NCI-H1436 (cell line): ENCODE measurements at places on chromosomes 12 and 14.

GRCh38 chr14:21382095-21382494 is 1.7 kb downstream of the SUPT16H start:
- DNase-seq: no peak

- no peak for DNase-seq
Measured at GRCh38 chr14:68253160-68253780, 433.7 kb downstream of the RAD51B start.

- DNase-seq: peak; percentile 23
Measured at GRCh38 chr14:59213368-59214315, 25.2 kb downstream of the DAAM1 start.

- DNase-seq: peak; percentile 10
Measured at GRCh38 chr14:46250113-46250703, 401.4 kb downstream of the RPL10L start.

DNA sequence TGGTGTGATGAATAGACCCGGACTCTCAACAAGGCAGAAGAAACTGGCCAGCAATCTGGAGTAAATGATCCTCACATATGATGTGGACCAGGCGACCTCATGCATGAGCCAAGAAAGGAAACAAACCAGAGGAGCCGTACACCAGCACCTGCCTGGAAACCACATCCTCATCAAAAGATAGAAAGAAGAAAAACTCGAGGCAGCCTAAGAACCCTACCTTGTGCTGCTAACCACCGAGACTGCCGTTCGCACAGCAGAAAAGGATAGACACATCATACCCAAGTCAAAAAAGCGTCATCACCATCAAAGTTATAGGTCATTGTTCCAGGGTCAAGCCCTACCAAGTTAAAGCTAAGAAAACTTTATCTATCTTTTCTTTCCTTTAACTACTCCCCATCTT is 66.7 kb downstream of the RESF1 start:
- DNase-seq: no peak

DNA sequence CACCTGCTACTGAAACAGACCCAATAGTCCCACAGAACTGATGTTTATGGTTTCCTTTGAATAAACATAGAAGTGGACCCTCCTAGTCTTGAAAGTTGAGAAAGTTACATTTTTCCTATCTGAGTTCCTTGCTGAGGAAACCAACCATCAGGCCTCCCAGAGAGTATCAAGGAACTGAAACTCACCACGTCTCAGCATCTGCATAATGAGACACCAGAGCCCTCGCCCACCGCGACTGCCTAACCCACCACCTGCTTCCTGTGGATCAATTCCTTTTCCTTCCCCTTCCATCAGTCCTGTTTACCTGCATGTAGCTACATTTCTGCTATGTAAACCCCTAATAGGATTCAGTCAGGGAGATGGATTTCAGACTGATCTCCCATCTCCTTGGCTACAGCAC is 443.2 kb upstream of the TMEM132C start:
- no peak for DNase-seq

- DNase-seq: no peak
Measured at GRCh38 chr12:23099104-23099503, 474.1 kb downstream of the ETNK1 start.

GRCh38 chr12:6742834-6743233 is 10.1 kb downstream of the MLF2 start:
- no peak for DNase-seq

GRCh38 chr12:127657036-127657435 is 609.9 kb upstream of the TMEM132C start:
- DNase-seq: no peak

DNA sequence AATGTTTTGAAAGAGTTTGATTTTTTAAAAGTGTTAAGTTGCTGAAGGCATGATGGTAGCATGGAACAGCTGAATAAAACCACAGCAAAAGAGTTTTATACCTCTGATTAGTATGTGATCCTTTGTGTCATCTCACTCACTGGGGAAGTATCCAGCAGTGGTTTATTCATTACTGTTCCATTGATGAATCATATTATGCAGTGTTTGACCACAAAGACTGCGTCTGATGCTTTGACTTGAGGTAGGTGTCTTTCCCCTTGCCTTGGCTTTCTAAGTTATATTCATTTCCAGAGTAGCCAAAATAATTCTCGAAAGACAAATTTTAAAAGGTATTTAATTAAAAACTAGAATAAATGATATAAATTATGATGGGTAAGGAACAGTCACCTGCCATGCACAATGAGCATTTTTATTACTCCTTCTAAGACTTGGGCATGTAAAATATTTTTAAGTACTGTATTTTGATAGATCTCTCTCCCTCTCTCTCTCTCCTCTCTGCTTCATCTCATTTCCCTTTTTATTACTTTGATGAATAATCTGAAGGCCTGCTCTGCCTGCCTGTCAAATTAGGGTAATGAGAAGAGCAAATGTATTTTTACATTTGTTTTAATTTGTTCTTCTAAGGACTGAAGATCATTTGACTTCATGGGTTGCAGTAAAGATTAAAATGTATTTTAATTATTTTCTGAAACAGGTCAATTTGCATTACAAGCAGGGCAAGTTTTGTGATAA is 164.9 kb downstream of the NAV3 start:
- no peak for DNase-seq

DNA sequence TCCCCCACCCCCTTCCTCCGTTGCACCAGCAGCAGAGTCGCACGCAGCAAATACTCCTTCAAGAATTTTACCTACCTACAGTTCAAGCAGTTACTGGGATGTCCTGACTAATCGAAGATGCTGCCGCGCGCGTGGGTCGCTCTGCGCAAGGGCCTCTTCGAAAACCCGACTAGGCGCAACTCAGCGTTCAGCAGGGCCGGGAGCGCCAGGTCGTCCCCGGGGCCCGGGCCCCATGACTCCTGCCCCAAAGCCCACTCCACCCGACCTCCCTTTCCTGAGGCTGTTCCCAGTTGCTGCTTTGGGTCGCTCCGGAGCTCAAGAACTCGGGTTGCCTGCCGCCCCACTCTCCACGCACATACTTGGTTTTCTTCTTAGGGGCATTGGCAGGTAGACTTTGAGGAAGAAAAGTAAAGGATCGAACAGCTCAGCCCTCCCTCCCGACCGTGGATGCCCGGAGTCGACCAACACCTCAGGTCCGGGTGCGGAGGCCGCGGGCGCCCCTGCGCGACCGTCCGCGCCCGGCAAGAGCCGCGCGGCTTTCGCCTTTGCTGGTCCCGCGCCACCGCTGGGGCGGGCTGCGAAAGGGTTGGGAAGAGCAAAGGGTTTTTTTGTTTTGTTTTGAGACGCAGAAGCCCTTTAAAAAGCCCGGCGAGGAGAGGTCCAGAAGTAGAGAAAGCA is 1.9 kb downstream of the BMP4 start:
- DNase-seq: no peak

GRCh38 chr14:23056956-23057756 is at the start of gene CDH24:
CDH24 (minus strand) TSS chr14:23057520; CDS start chr14:23055733, 1,787 bp downstream.
- no peak for DNase-seq

DNA sequence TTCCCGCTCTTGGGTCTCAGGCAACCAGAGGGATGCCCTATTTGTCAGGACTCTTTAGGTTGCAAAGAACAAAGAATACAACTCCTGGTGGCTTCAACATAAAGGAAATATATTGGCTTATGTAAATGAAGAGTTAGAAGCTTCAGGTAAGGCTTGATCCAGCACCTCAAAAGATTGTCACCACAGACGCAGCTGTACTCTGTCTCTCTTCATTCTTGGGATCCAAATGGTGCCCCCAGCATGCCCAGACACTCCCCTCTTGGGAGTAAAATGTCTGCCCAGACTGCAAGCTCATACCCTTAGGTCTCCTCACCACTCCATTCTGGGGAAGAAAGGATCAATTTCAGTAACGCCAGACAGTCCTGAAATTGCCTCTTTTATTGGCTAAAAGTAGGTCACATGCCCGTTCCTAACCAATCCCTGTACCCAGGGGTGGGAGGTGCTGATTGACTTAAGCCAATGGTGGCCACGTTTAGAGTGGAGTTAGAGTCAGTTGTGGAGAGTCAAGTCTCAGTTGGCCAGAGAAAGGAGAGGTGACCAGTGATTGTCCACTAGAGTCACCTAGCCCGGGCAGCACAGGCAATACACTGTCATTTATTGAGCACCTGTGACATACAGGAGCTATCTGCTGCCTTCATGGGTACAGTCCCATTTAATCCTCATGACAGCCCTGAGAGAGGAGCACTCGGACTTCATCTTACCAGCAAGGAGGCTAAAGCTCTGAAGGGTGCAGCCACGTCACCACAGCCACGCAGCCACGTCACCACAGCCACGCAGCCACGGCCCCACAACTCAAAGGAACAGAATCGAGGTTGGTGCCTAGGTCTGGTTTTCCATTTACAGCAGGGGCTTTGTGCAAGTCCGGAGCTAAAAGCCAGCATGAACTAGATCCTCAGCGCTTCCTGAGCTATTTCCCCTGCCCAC is 19.7 kb upstream of the BEGAIN start:
- DNase-seq: no peak

GRCh38 chr12:62468397-62468796 is 1.8 kb downstream of the MON2 start:
- no peak for DNase-seq

DNA sequence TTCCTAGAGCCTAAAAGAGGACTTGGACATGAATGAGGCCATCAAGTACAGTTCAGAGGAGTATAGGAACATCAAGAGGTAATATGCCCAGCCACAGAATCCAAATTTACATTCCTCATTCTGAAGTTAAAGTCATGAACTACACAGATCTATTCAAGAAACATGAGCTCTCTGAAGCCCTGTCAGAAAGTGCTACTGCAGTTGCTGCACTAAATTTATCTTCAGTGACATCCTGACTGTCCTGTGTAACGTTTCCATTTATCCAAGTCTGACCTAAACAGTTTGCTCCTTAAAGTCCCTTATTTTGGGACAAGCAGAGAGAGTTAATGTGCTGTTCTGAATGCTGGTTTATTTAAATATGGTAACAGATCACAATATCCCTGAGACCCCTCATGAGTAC is 28.2 kb downstream of the NEK9 start:
- no peak for DNase-seq

DNA sequence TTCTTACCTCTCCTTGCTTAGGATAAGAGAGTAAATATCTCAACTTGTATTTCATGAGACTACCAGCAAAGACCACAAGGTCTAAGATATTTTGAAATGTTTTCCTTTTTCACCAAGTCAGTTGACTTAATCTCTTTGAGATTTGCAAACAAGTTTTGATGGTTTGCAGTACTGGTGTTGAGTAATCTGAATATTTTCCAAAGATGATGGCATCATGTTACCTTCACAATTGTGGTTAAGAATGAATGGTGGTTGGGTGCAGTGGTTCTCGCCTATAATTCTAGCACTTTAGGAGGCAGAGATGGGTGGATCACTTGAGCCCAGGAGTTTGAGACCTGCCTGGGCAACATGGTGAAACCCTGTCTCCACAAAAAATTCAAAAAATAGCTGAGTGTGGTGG is 225.7 kb downstream of the TMTC2 start:
- no peak for DNase-seq

DNA sequence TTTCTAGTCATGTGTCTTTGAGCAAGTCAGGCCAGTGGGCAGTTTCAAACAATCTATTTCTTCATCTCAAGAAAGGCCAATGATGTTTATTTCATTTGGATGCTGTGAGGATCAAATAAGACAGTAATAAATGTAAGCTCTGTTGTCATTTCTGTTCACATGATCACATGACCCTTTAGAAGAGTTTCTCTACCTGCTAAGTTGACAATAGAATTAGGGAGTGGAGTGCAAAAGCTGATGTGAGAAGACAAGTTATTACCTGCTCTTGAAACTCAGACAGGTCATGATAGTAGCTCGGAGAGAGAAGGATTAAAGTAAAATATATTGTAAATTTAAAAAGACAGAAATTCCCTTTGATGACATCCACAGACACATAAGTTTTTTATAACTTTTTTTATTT is 37.3 kb upstream of the DCN start:
- DNase-seq: no peak

- no peak for DNase-seq
Measured at GRCh38 chr12:121538699-121539061, 42.1 kb downstream of the KDM2B start.

GRCh38 chr12:1553536-1553935 is 40.8 kb downstream of the FBXL14 start:
- DNase-seq: no peak

- no peak for DNase-seq
Measured at GRCh38 chr14:35068238-35069012, 22.4 kb downstream of the FAM177A1 start.

- no peak for DNase-seq
Measured at GRCh38 chr14:54489731-54490444, 1.1 kb upstream of the GMFB start.

- no peak for DNase-seq
Measured at GRCh38 chr14:24058951-24059475, 7.2 kb downstream of the CARMIL3 start.

DNA sequence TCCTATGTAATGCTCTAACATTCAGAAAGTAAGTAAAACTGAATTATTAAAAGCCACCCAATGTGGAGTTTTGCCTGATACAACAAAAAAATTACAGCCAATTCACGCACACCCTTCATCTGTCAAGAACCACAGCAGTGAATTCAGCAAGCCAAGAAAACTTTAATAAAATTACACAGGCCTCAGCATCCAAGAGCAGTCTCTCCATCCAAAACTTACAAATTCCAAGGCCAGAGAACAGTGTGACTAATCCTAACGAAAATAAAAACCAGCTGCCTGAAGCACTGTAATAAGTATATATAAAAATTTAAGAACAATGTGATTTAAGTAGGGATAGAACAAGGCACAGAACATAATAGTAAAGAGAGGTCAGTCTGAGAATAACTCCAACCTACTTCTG is 54.2 kb downstream of the SIX6 start:
- DNase-seq: no peak

DNA sequence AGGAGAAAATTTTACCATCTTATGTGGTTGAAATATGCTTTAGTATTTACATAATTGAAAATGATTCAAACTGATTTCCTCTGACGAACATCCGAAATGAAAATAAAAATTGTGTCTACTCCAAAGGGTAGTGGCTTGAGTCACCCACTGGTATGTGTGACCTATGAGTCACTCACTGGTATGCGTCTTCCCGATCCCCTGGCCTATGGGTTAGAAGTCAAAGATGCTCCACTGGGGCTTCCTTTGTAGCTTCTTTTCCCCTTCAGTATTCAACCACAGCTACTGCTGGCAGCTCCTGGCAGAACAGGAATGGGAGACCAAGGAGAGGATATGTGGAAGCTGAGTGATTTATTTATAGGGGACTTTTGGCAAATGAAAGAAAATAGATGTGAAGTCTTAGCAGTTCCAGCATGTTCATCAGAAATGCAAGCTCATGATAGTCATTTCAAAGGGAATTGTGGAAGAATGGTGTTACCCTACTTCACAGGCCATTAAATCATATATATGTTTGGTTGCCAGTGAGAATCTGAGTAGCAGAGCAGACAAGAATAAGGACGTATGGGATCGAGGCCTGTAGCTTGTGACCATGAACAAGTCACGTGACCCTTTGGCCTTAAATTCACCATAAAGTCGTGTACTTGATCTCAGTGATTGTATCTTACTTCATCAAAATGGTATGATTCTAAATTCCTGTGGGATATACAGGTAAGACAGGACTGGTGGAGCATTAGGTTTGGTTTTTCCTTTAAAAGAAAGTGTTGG is 108.3 kb downstream of the CRADD start:
- DNase-seq: no peak
